T-helper 22 cell (primary cell): ENCODE measurements at places on chromosomes 16 and 17.

DNA sequence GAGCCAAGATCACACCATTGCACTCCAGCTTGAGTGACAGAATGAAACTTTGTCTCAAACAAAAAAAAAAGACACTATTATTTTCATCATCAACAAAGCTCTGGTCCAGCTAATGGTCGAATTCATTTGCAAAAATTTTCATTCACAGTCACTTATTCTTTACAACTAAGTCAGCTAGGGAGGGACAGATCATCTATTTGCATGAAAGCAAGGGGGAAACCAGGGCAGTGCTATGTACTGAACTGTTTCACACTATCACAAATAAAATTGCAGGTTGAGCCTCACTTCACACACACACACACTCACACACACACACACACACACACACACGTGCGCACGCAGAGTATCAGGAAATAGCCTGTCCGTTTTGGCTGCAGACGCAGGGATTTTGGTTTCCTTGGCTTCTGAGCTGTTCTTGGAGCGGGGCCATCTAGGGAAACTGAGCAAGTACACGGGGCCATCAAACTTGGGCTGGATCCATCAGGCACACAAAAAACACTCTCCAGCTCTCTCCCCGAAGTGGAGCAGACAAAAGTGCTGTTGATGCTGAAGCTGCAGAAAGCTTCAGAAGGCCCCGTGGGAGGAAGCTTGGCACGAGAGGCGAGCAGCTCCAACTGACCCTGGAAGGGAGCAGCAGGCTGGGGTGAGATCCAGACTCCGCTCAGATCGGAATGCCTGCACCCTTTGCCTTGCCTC lies 44.3 kb upstream of the HELZ start:
- no peak for DNase-seq

GRCh38 chr17:41678907-41679739 lies 9.6 kb upstream of the EIF1 start:
- peak; percentile 59 for DNase-seq

GRCh38 chr16:30777591-30778297 lies 9.3 kb downstream of the ZNF629 start:
- DNase-seq, result no peak

DNA sequence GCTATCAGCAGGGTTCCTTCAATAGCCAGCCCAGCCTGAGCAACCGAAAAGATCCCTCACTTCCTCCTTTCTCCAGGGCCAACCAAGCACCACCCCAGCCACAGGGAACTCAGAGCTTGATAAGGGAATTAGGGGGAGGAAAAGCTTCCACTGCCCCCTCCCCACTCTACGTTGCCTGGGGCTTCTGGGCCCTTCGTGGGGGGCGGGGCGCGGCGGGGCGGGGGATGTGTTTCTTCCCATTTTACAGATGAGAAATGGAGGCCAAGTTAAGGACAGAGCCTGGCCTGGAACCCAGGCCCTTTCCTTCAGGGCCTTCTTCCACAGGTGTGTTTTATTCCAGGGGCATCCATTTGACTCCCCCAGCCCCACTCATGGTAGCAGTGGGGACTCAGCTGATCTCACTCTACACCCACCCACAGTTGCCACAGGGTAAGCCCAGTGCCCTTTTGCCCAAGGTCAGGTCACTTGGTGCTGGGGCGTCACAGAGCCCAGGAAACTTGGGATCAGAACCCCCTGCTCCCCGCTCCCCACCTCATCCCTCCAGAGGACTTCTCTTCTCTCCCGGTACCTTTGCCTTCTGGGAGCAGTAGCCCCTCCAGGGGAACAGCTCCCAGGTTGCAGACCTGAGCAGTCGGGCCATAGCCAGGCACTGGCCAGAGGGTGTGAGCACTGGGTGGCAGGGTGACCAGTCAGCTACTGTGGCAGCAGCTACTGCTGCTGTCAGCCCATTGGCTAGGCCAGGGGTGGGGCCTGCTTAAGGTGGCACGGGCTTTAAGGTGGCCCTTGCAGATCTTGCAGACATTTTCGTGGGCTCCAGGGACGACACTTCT lies at the start of gene LDHD:
LDHD (minus strand) TSS at position 700 of the 830 bp plus-strand sequence; CDS start at position 640, 60 bp downstream.
- no peak for DNase-seq

DNA sequence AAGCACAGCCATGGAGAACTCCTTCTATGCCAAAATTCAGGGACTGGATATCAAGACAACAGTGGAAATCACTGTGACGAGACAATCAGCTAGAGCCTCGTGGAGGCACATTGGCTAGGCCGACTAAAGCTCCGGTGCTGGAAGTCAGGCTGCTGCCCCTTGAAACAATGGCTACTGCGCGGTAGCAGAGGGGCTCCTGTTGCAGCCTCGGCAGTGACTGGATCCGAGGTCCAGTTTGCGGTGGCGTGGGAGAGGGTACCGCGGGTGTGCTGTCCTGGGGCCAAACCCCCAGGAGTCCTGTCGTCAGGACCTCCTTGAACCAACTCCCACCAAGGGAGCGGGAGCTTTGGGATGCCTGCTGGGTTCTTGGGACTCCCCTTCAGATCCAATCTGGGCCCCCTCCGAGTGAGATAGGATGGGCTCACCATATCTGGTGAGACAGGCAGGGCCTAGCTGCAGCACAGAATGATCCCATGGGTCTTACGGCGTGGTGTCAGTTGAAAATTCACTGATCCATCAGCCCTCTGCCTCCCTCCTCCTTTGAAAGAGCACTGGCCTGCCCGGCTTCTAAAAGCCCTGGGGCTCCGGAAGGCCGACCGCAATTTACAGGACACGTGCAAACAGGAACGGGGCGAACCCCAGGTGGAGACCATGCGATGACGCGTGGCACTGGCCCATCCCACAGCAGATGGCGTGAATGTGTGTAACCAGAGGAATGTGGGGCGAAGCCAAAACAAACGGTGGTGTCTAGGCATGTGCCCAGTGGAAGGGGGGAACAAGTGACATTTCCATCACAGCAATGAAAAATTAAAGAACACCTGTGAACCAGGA lies 15.8 kb upstream of the KCNJ18 start:
- DNase-seq, result no peak

DNA sequence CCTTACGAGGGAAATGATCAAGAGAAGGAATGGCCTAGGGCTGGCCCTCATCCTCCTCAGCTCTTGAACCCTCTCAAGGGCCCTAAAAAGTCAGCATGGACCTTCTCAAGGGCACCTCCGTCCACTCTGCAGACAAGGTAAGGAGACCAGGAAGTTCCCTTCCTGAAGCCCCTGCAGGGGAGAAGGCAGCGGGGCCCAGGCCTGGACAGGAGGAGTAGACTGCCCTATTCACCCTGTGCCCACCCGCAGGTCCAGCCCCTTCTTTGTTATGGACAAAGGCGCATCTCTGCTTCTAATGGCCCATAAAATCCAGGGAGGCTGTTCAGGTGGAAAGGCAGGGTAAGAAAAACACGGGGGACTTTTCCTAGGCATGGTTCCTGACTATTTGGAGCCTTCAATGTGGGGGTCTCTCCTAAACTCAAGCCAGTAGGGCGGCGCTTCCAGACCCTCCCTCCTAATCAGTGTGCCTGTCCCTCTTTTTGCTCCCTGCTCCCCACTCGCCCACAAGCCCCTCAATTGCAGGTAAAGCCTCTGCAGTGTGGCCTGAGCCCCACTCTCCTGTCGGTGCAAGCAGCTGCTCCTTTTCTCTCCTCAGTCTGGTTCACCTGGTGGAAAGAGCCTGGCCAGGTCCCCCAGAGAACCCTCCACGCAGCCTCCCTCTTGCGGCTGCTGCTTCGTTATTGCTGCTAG lies 28.2 kb downstream of the AXIN2 start:
- DNase-seq, result no peak

GRCh38 chr17:78559749-78560368 lies 17.3 kb downstream of the DNAH17 start:
- DNase-seq, result no peak

DNA sequence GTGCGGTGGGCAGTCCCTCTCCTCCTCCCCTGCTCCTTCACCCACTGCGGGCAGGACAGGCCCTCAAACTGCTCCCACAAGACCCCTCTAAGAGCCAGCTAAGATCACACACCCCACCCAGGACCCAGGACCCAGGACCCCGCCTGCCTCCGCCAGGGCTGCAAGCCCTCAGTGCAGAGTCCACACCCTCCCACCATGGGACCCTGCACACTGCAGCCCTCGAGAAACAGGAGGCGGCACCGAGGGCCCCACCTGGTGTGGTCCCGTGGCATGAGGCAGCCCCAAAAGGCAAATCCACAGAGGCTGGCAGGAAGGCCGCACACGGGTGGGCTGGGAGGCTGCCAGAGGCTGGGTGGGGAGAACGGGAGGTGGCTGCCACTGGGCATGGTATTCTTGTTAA lies 94.7 kb downstream of the ENGASE start:
- no peak for DNase-seq

GRCh38 chr16:48156790-48157209 lies 1.0 kb upstream of the ABCC12 start:
- peak; percentile 32 for DNase-seq

DNA sequence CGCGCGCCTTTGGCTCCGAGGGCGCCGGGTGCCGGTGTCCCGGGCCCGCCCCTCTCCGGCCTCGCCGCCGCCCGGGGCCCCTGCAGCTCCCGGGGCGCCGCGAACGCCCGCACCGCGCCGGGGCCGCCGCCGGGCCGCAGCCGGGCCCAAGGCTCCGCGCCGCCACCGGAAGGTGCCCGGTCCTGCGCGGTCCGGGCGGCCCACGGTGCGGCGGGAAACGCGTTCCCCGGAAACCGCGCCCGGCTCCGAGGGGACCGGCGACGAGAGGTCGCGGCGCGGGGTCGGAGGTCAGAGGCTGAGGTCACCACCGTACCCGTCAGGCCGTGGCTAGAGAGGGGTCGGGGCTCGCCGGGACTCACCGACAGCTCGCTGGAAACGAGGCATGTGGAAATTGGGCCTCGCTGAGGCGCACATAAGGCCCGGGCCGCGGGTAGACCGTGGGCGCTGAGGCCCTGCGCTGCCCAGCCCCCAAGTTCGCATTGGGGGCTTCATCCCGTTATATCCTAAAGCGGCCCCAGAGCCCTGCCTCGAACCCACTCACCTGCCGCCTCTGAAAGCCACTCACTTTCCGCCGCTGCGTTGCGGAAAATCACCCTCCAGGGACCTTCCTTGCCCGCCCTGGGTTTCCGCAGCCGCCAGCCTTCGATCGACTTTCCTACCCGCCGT lies at the start of gene DUS1L:
DUS1L (minus strand) TSS at position 167 of the 666 bp plus-strand sequence. CDS start 745 bp downstream, outside the sequence.
- DNase-seq, result peak; percentile 48

GRCh38 chr17:19753661-19754463 lies 5.8 kb upstream of the ALDH3A1 start:
- no peak for DNase-seq

GRCh38 chr17:38451840-38452529 lies 23.7 kb downstream of the ARHGAP23 start:
- no peak for DNase-seq

GRCh38 chr17:4605826-4606225 lies 21.5 kb downstream of the SMTNL2 start:
- DNase-seq, result no peak

DNA sequence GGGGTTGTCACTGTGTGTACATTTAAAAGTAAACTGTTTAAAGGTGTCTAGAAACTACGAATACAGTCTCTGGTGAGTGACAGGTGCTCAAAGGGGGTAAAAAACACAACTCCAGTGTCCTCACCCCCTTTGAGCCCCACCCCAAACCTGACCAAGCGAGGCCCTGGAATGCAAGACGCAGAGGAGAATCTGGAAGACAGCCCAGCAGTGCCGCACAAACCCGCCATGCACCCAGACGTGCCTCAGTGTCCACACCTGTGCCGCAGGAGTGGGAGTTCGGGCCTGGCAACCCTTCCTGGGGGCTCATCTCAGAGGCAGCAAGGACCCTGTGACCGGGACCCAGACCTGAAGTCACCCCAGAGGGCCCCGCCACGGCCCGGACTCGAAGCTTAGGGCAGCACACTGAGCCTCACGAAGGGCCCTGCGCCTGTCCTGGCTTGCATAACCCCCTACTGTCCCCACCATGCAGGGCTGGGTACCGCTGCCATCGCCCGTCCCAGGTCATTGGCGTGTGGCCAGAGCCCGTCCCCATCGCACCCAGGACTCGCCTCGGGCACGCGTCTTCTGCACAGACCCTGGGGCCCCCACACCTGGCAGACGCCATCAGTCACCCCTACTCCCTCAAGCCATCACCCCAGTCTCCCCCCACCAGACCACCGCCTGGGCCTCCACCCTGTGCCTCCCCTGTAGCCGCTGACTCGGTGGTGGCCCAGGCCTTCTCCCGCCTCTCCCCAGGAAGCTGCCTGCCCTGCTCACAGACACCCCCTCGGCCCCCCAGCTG lies 33.0 kb upstream of the ZC3H18 start:
- no peak for DNase-seq

GRCh38 chr17:66228887-66229782 lies at the start of gene APOH:
Gene APOH (minus strand): TSS chr17:66229415. CDS start chr17:66229379, 36 bp downstream.
- DNase-seq, result no peak

GRCh38 chr16:54009464-54010176 lies 277.0 kb downstream of the IRX3 start:
- DNase-seq, result no peak

GRCh38 chr17:4365628-4366326 lies 698 bp downstream of the UBE2G1 start:
- peak; percentile 9 for DNase-seq

- no peak for DNase-seq
Measured at GRCh38 chr17:78780335-78780734, 1.7 kb downstream of the CYTH1 start.

GRCh38 chr17:42387661-42388380 lies 421 bp downstream of the STAT3 start:
- DNase-seq, result peak; percentile 11

- DNase-seq, result no peak
Measured at GRCh38 chr16:16083421-16084156, 134.2 kb downstream of the ABCC1 start.

- DNase-seq, result no peak
Measured at GRCh38 chr16:69477546-69477945, 53.1 kb downstream of the CYB5B start.

GRCh38 chr17:77948690-77949114 lies 9.8 kb upstream of the TNRC6C start:
- DNase-seq, result no peak

DNA sequence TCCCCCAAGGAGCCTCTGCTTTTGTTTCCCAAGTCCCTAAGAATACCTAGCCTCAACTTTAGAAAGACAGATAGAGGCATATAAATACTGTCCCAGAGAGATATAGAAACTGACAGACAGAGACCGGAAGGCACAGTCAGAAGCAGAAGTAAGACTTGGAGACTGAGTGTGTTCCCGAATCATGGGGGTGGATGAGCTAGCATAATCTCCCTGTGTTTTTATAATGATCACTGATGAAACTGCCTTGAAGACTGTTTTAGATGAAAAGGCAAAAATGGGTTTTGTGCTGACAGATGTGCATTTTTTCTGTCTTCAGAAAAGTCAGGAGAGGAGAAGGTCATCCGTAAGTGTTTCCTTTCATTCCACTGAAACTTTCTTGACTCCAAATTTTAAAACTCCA lies 8.3 kb upstream of the PSMD3 start:
- no peak for DNase-seq
